ENCODE measurements at places on chromosomes 3 and 15.

GRCh38 chr15:93941697-93942096 is 289.7 kb upstream of the MCTP2 start:
- no peak for DNase-seq

DNA sequence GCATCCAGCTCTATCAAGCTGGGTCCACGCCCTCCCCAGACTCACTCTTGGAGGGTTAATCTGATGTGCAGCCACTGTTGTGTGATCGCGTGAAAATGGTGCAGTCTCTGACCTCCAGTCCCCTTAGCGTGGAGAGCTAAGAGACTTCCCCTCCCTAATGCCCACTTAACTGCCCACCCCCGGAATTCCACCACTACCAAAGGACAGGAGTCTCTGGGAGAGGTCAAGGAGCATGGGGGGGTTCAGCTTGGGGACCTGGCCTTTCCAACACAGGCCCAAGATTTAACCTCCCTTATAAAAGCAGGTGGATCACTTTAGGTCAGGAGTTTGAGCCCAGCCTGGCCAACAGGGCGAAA is 48.8 kb downstream of the CCDC12 start:
- no peak for DNase-seq

DNA sequence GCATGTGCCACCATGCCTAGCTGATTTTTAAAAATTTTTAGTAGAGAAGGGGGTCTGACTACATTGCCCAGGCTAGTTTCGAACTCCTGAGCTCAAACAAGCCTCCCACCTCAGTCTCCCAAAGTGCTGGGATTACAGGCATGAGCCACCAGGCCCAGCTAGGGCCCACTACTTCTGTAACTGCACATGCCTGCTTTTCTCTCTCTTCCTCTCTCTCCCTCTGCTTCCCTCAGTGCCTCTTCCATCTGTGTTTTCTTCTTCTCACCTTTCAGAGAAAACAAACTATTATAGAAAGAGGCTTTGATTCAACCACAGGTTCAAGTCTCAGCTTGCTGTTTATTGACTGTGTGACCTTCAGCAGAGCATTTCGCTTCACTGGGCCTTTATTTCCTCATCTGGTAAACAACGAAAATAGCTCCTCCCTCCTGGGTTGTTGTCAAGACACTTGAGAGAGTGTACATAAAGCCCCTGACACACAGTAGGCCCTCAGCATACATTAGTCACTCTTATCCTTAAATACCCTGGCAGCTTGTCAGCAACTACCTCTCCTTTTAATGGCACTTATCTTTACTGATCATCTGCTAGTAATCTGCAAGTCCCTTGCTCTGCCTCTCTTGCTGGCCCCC is 10.2 kb downstream of the TADA3 start:
- no peak for DNase-seq

- no peak for DNase-seq
Observed at GRCh38 chr3:59380146-59380545, 330.3 kb upstream of the CFAP20DC start.

- DNase-seq, result no peak
Observed at GRCh38 chr15:38441130-38441519, 12.8 kb upstream of the FAM98B start.

DNA sequence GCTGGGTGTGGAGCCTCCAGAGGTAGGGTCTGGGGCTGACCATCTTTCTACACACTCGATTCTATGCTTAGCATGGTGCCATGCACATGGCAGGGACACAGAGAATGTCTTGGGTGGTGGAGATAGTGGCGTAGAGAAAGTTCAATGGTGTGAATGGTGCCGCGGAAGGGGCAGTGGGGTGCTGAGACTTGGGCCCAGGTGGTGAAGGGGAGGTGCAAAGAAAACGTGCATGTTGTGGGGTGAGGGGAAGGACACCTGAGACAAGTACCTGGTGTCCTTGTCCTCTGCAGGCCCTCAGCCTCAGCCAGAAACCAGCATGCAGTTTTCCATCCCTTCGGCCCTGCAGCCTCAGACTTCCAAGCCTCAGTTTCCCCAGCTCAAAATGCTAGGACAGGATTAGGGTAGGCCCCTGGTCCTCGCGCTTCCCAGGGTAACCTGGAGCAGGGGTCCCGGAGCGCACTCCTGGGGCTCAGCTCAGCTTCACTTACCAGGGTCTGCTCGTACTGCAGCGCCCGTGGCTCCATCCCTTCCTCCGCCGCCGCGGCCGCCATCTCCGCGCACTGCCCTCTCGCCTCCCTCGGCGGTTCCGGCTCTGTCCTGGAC is 375 bp downstream of the CLCN2 start:
- DNase-seq, result no peak

DNA sequence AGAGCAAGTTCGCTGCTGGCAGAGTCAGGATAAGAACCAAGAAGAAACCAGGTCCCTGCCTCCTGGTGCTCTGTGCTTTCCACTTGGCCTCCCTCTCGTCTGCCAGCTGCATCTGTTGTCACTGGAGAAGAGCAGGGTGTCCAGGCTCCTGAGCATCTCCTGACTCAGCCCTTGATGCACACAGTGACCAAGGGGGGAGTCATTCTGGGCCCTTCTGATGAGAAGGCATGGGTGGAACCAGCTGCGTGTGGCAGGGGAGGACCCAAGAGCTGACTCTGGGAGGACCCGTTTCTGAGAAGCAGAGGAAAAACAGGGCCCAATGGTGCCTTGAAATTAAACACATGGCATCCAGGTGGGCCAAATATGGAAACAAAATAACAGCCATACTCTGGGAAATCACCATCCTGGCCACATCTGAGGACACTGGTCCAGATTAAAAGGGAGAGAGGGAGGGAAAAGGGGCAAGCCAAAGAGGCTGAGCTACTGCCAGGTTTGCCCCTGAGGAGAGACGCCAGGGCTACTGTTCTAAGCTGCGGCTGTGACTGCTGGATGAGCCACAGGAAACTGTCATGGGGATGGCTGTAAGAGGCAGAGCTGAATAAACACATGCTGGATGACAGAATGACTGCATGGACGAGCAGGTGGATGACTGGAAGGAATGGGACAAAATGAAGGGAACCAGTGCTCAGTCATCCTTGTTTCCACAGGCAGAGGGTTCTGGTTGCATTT is 58.1 kb upstream of the CA12 start:
- DNase-seq, result no peak

GRCh38 chr15:80768158-80768557 is 11.0 kb upstream of the CEMIP start:
- no peak for DNase-seq

DNA sequence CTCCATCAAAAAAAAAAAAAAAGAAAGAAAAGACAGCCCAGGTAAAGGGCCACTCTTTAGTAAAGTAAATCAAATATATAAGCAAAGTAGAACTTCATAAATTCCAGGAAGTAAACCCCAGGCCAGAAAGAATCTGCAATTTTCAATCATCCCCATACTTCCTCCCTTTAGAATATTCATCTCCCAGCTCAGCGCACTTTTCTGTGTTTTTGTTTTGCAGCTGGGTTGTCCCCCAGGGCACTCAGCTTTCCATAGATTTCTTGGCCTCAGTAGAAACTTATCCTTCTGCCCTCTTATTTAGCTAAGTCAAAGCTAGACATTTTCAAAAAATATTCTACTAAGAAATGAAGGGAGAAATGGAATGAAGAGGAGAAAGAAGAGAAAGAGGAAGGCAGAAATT is 24.0 kb upstream of the SPRED1 start:
- no peak for DNase-seq

Data from H4 (cell line).